NCI-H2081 treated with DMSO at 0.1 percent for 48 hours (cell line): ENCODE measurements at places on chromosomes 4 and X.

DNA sequence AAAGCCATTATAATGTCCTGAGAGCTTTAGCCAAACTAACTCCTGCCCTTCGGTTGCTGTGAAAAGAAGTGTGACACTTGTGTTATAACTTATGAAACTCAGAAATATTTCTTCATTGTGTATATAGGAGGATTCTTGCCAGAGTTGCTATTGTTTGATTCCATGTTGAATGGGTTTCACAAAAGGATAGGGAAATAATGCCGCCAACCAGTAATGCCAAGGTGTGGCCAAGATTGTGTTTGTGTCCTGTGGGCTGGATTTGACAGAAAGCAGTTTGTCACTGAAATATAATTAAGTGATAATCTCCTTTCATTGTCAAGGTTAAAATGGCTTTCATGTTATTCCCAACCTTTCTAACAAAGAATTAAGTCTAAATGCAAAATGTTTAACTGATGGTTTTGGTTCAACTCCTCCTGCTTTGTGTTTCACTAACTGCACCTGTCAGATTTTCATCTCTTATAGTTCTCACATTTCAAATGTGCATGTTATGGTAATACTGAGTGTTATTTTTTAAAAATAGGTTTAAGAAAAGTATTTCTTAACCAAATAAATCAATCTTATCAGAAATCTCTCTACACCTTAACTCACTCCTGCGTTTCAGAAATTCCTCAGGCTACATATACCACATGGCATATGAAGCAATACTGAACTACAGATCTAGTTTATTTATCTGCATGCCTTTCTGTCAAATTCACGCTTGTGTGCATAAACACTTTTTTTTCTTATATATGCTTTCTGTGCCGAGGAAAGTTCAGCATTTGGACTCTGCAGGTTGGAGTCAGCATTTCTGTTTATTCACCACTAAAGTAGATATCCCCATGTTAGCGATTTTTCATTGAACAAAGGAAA is at the start of gene CLDN22:
Gene CLDN22, minus strand, starts transcription at position 66 of the 849 bp plus-strand sequence. Its CDS starts 58 bp downstream, at position 8.
- DNase-seq, result no peak

- DNase-seq, result no peak
These were observed 3.2 kb downstream of the ACOX3 start for GRCh38 chr4:8437281-8437680.

DNA sequence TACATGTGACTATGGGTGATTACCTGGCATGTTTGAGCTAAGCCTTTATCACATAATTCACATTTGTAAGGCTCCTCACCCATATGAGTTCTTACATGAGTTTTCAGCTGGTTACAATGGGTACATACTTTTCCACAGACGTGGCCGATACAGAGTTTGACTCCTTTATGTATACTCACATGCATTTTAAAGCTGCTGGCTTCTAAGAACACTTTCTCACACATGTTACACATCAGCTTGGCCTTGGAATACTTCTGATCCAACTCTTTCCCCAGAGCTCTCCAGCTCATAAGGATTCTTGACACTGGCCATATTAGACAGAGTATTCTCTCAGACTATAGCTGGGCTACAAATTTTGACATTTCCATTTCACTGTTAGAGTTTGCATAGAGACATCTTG is 66.3 kb downstream of the TAB3 start:
- DNase-seq, result no peak

DNA sequence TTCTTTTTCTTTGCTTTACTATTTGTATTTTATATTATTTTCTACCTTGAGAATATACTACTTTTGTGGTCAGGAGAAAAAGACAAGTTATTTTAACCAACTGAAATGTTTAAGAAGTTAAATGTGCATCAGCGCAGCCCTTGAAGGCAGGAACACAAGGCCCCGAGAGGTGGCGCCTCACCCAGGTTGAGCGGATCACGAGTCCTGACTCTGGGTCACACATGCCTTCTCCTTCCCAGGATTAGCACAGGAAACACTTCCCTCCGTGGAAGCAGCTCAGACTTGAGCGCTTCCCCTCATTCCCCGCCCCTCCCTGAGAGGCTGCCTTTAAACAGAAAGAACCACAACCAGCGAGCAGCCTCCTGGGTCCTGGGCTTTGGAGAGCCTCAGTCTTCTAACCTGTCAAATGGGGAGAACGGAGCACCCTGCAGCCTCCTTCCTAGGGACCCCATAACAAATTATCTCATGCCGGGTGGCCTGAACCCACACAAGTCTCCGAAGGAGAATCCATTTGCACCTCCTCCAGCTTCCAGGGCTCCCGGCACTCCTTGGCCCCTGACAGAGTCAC is 217.6 kb downstream of the AFAP1 start:
- DNase-seq, result no peak

DNA sequence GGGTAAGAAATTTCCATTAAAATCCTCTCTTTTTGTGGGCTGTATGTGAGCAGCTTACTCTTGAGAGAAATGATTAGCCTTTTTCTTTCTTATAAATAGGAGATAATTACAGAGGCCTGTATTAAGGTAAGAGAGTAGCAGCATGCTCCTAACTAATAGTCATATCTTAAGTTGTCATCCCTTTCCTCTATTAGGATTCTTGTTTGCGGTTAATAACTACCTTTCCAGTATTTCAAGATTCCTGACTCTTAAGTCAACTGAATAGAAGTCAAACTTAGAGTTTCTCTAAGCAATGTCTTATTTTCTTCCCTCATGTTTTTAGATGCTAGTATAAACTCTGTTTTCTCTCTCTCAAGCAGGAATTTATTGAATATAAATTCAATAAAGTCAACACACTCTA is 139.9 kb upstream of the GPRIN3 start:
- DNase-seq, result no peak

DNA sequence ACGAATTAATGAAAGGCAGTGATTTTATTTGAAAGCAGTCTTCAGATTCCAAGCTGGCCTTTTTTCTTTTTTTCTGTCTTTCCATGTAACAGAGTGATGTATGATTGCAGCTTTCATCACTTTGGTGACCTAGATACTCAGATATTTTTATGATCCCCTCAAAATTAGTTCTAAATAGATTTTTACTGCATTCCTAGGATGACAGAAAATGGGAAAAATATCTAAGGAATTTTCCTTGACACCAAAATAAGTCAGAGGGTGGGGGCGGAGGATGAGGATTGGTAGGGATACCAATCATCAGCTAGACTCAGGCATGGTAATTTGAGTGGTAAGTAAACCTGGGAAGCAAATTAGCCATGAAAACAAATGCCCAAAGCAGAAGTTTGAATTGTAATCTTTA is 11.9 kb upstream of the HMGB2 start:
- no peak for DNase-seq

GRCh38 chrX:6708041-6708440 is 173.1 kb upstream of the VCX3A start:
- no peak for DNase-seq

GRCh38 chr4:97404876-97405523 is 738.3 kb downstream of the STPG2 start:
- DNase-seq, result no peak

DNA sequence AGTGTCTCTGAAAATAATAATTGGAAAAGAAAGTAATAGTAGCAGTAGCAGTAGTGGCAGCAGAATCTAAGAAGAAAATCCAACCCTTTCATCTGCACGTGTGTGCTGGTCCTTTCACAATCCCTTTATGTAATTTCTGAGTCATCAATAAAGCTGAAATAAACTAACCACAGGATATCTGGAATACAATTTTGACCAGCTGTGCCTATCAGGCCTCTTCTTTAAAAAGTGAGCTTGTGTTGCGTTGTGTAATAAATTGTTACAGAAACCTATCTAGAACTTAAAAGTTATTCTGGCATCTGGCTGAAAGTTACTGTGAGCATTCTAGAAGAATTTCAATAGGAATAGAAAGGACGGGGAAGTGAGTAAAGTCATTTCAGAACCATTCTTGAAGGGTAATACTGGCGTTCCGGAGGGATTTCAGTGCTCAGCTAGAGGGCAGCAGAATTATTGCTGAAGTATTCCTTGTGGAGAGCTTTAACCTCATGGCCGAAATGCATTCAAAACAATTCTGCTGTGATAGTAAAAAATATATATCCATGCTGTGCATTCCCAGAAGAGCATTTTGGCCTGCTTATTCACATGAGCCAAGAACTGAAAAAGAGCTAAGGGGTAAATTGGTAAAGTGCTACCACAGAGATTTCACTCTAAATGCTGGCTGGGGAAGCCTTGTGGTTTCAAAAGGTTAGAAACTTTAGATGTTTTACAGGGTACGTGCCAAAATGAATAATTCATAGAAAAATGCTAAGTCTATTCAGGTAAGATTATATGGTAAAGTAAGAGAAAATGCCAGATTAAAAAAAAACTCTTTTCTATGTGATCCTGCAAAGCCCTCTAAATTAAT is 260.6 kb downstream of the NKX6-1 start:
- DNase-seq, result no peak

DNA sequence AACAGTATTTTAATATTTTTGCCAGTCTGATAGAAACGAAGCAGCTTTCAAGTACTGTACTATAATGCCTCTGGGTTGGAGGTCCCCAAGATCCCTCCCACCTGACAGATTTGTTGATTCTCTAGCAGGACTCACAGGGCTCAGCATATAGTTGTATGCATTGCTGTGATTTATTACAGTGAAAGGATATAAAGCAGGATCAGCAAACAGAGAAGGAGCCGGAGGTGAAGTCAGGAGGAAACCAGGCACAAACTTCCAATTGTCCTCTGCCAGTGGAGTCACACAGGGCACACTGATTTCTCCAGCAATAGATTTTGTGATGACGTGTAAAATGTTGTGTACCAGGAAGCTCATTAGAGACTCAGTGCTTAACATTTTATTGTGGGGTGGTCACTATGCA is 19.0 kb downstream of the USP53 start:
- no peak for DNase-seq

DNA sequence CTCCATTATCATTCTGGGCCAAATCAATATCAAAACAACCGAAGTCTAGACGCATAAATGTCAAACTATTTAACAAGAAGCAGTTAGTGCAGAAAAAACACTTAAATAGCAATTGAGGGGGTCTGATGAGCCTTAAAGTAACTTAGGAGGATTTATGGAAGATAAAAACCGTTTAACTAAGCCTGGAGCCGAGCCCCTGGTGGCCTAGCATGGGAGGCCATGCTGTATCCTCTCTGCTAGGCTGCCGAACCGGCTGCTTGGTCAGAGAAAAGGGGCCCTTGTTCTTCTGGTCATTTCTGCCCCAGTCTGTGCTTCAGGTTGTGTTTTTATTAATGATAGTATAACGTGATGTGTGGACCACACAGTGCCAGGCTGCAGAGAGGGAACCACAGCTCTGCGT is 72.4 kb downstream of the CPZ start:
- no peak for DNase-seq

GRCh38 chrX:17390419-17390850 is 15.4 kb downstream of the NHS start:
- no peak for DNase-seq

DNA sequence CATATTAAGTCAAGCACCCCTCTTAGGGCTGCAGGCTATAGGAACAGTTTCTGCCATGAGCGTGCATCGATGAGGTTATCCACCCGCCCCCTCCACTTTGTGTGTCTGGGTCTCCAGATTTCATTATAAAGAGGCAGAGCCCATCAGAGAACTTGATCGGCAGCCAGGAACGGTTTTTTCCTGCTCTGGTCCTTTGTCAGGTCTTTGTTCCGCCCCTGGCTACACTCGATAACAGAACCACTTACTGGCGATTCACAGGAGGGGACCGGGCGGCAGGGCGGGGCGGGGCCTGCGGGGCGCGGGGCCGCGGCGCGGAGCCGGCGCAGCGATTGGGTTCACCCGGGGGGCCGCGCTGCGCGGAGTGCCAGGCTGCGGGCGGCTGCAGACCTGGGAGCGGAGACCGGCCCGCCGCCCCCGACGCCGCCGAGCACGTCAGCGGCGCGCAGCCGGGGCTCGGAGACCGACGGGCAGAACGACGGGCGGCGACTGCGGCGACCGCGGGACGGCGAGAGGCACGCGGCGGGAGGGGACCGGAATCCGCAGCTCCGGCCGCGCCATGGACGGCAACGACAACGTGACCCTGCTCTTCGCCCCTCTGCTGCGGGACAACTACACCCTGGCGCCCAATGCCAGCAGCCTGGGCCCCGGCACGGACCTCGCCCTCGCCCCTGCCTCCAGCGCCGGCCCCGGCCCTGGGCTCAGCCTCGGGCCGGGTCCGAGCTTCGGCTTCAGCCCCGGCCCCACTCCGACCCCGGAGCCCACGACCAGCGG is at the start of gene SLC10A4:
Gene SLC10A4, plus strand, starts transcription at position 338 of the 771 bp plus-strand sequence. Its CDS starts 219 bp downstream, at position 557.
- no peak for DNase-seq

DNA sequence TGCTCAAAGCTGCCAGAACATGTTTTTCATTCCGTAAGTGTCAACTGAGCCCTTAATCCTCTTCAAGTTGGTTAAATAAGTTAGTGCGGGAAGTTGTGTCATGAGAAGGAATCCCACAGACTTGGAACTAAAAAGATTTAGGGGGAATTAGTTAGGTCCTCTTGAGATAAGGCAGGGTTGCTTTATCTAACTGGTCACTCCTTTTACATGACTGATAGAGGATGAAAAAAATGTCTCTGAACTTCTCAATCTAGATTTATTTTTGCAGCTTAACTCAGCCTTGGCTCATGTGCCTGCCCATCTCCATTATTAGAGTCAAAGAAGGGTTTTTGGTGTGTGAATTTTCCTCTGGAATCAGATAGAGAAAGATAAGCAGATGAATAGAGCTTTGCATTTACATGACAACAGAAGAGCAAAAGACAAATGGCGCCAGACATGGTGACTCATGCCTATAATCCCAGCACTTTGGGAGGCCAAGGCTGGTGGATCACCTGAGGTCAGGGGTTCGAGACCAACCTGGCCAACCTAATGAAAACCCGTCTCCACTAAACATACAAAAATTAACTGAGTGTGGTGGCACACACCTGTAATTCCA is 882.9 kb downstream of the RPA4 start:
- no peak for DNase-seq

- no peak for DNase-seq
These were observed 8.5 kb downstream of the UGT2B7 start for GRCh38 chr4:69104719-69105275.

- DNase-seq, result no peak
These were observed 312.8 kb downstream of the TENM3 start for GRCh38 chr4:182555997-182556418.

GRCh38 chr4:182507805-182508204 is 264.6 kb downstream of the TENM3 start:
- no peak for DNase-seq

DNA sequence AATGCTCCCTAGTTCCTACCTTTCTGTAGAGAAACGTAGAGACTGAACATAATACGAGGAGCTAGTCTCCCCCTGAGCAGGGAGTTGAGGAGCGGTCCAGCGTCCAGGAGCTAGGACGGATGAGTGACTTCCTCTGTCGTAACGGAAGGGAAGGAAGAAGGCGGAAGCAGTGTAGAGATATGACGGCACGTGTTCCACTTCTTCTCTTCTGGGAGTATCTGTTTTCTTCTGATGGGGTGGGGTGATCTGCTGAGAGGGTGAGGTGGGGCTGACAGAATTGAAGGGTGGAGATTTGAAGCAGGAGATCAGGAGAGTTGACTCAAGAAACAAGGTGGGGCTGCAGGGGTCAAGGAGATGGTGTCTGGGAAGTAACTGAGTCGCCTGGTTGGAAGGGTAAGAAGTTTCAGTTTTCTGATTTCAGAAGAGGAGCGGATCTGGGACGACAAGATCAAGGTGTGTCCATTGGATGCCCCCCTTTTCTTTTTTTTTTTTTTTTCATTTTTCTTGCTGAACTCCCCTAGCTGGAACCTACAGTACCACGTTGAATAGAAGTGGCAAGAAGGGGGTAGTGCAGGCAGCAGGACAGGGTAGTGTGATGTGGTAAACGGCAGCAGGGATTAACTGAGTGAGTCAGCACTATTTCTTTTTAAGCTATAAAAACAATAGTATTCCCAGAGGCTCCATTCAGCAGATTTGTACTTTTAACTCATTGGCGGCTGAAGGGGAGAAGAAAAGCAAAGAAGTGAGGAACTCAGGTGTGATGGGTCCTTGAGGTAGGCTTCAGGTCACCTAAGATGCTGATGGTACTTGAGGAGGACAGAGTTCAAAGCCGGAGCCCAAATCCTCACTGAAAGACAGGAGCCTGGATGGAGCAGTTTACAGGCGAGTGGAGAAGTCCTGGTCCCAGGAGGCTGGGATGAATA is 50.8 kb upstream of the SETD7 start:
- DNase-seq, result no peak
